ENCODE measurements at places on chromosomes 5 and 9.

GRCh38 chr9:107480386-107480789 lies 9.2 kb downstream of the KLF4 start:
- DNase-seq = no peak

- DNase-seq = no peak
These were observed 4.3 kb downstream of the PRRC2B start for GRCh38 chr9:131398204-131398603.

DNA sequence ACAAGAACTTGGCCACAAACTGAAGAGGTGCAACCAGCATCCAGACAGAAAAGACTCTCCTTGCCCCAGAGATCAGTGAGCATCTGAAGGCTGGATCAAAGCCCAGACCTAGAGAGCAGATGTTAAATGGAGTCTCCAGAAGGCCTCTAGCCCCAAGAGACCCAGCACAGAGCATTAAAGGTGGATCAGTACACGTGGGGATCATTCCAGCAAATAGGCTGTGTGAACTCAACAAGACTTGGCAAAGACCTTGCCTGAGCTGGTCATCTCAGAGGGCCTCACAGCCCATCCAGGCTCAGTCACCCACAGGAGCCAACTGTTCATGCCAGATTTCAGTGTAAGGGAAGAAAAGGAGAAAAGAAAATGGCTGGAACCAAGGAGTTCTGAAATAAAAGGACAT lies 214.0 kb downstream of the ENC1 start:
- DNase-seq = no peak

DNA sequence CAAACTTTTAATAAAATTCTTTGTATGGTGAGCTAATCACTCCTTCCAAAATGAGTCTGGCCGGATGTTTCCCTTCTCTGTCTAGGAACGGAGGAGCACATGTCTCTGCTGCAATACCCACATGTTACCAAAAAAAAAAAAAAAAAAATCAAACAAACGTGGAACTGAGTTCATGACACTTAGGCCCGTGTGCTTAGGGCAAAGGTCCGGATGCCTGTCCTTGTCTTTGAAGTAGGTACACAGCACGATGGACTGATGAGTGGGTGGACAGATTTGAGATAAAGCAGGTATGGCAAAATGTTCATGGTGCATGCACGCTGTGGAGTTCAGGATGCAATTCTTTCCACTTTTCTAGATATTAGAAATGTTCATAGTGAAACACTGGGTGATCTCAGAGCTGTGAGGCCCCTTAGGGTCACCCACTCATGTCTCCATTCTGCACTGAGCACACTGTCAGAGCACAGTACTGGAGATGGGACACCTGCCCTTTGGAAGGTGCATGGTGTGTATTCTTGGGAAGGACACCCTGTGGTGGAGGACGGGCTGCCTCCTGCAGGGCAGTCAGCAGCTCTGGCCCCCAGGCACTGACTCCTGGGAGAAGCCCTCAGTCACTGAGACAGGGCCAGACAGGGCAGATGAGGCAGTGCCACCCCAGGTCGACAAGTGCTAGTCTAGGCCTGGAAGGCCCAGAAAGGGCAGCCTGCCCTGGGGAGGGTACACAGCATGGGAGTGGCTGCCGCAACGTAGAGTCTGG lies 43.6 kb downstream of the GADD45G start:
- DNase-seq = no peak

DNA sequence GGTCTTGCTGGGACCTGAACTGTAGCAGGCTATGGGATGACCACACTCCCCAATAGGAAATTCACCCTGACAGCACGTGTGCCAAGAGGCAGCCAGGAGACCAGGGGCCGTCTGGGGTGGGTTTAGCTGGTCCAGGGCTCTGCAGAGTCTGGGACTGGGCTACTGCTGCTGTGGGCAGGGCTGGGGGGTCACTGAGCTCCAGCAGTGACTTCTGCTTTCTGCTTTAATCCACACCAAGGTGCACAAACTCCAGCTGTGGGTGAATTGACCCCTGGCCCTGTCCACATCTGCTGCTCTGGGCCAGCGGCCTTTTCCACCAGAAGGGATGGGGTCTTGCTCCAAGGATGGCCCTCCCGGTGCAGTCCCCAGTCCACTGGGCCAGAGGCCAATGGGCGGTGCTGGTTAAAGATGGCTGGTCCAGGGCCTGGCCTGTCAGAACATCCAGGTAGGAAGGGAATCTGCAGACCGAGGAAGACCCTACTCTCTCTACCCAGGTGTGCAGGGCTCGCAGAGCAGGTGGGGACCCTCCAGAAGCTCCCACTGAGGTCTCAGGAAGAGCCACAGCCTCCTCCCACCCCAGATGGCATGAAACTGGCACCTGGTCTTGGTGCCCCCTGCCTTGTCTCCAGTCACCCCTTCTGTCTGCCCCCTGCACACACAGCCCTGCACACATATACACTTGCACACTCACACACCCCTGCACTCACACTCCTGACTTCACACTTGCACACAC lies 28.0 kb downstream of the GLT6D1 start:
- DNase-seq = no peak

GRCh38 chr9:128636556-128637530 lies 19.8 kb downstream of the DYNC2I2 start:
- DNase-seq = peak; percentile 45

DNA sequence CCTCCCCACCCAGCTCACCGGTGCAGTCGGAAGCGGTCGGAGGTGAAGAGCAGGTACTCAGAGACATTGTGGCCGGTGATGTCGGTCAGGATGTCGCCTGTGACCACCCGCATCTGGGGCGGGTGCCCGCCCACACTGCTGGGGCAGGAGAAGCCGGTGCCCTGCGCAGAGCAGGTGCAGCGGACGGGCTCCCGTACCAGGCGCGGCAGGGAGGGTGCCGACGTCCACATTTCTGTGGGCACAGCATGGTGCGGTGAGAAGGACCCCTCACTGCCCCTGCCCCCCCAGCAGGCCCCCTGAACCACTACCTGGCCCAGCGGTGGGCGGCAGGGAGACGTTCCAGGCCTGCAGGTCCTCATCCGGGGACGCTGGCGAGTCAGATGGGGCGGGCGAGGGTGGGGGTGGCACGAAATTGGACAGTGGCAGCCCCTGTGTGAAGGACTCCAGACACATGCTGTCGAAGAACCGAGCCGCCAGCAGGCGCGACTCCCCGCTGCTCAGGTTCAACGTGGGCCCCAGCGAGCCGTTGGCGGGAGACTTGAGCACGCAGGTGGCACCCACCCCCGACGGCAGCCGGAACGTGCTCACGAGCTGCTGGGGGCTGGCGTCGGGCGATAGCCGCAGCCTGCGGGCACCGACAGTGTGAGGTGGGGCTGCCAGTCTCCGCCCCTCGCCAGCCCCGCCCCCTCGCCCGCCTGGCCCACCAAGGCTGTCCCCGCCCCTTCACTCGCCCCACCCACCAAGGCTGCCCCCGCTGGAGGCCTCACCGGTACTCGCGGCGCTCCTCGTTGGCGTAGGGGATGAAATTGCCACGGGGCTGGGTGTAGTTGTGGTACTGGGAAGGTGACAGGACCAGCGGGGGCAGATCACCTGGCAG lies 15.1 kb downstream of the ABCA2 start:
- peak; percentile 99 for DNase-seq

DNA sequence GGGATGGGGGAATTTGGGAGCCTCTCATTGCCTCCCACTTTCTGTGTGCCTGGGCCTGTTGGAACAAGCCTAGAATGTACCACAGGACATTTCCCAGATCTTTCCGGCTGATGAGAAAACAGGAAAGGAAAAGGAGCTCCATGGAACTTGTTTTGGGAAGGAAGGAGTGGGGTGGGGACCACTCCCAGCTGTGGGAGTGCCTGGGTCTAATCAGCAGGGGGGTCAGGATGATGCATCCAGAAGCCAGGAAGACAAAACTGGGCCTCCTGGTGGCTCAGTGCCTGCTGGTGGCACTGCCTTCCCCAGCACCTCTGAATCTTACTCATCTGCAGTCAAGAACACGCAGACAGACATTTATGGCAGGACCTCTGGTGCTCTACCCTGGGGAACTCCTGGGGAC lies 2.8 kb downstream of the SMIM33 start:
- DNase-seq = no peak

GRCh38 chr5:109987970-109988369 lies 298.2 kb downstream of the MAN2A1 start:
- DNase-seq = no peak

DNA sequence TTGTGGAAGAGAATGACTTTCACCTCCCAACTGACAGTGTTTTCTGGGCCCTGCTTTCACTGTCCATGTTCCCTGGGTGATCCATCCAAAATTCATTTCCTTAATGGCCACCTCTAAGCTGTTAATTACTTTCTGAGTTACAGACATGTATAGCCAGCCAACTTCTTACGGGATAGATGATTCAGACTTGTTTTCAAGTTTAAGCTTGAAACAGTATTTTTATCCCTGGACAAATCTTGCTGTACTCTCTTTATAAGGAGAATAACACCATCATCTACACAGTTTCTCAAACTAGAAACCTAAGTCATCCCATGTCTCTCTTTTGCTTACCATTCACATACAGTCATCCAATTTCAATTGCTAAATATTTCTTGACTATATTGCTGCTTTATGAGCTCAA lies 6.9 kb downstream of the FAM174A start:
- DNase-seq = no peak

GRCh38 chr5:180324601-180324950 lies 28.6 kb downstream of the GFPT2 start:
- DNase-seq = no peak

- DNase-seq = no peak
These were observed 155.8 kb downstream of the ZNF608 start for GRCh38 chr5:124590686-124591085.

DNA sequence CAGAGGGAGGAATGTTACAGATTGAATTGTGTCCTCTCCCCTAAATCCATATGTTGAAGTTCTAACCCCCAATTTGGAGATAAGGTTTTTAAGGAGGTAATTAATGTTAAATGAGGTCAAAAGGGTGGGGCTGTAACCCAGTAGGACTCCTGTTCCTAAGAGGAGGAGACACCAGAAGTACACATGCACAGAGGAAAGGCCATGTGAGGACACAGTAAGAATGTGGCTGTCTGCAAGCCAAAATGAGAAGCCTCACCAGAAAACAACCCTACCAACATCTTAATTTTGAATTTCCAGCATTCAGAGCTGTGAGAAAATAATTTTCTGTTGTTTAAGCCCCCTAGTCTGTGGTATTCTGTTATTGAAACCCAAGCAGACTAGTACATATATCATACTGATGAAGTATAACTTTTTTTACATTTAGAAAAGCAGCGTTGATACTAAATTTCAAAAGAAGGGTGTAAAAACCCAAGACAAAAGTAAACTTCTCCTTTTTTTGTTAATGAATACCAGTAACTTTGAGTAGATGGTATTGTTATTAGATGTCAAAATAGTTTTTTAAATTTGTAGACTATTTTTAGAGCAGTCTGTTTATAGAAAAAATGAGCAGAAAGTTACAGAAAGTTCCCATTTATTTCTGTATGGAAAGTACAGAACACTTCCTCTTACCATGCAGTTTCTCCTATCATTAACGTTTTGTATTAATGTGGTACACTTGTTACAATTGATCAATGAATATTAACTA lies 25.1 kb downstream of the RNF180 start:
- no peak for DNase-seq

DNA sequence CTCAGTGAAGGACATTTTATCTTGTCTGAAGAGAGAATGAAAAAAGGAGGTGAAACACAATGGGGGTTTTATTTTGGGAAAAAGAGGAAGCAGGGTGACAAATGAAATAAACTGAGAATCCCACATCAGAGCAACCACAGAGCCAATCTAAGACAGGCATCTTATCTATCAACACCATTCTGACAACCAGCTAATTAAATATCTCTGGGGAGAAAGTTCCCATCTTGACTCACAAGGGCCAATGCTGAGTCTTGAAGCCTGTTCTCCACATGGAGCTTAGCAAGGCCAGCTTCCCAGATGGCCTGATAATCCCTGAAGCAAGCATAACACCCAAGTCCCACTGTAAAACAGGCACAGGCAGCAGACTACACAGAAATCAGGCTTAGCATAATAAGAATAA lies 30.4 kb downstream of the DPYSL3 start:
- no peak for DNase-seq

- DNase-seq = no peak
These were observed 249.1 kb upstream of the ADCY2 start for GRCh38 chr5:7146886-7147285.

DNA sequence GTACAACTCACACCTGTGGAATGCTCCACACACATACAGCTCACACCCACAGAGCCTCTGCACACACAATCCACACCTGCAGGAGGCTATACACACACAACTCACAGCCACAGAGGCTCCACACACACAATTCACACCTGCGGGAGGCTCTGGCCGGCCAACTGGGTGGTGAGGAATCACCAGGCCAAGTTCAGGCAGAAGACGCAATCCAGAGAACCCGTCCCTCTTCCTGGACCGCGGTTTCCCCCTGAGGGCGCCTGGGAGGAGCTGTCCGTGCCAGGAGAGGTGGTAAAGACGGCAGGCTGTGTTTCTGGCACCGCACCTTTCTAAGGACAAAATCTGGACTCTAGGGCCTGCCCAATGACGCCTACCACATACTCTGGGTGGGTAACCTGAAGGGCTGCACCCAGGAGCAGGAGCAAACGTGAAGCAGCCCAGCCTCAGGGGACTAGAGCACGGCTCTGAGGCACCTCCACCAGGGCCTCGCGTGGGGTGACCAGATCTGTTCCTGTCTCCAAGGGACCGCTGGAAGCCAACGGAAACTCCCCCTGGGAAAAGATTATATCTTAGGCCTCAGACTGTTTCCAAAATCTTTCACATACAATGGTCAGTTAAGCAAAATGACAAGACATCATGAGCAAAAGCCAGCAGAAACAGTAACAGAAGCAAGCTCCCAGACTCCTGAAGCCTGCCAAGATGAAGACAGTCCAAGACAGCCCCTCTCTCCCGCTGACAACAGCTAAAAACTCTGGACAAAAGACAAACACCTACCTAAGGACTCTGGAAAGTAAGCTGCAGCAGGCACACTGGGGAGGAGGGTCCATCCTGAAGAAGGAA lies 16.9 kb downstream of the CAMSAP1 start:
- no peak for DNase-seq

GRCh38 chr5:76642390-76643040 lies 19.3 kb upstream of the F2RL2 start:
- no peak for DNase-seq

GRCh38 chr9:81363916-81364480 lies 325.3 kb downstream of the TLE1 start:
- DNase-seq = no peak

DNA sequence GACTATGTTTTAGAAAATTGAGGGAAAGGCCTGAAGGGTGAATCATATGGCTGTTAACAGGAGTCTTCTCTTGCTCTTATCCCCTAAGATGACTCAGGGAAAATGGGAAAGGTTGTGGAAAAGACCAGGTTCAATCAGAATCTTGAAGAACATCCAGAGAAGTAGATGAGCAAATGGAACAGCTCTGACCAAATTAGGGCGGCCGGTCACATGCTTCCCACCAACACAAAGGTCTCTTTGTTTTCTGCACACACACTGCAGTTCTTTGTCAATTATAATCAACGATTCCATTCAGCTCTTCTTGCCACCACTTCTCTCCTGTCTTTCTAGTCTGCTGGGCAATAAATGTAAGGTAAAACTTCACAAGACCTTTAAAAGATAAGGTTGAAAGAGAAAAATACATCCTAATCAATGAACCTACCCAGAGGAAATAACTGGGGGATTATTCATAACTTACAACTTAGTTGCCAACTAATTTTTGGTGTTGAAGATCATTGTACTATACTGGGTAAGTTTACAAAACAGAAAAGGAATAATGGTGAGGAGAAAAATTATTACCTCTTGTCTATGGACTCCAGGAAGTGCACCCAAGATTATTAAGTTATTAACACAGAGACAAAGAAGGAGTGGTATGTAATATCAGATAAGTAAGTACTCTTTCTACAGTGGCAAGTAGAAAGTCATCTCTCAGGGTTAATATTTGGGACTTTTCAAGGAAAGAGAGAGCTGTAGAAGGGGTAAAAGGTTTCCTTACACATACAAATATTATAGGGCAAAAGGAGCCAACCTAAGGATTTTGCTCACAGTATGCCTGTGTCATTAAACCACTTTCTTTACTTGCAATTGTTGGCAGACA lies 441.9 kb upstream of the PIK3R1 start:
- peak; percentile 4 for DNase-seq

Measured in H7 (cell line).